Activated CD4-positive, alpha-beta T cell treated with anti-CD3 and anti-CD28 coated beads for 24 hours (primary cell): ENCODE measurements at places on chromosomes 13 and 19.

DNA sequence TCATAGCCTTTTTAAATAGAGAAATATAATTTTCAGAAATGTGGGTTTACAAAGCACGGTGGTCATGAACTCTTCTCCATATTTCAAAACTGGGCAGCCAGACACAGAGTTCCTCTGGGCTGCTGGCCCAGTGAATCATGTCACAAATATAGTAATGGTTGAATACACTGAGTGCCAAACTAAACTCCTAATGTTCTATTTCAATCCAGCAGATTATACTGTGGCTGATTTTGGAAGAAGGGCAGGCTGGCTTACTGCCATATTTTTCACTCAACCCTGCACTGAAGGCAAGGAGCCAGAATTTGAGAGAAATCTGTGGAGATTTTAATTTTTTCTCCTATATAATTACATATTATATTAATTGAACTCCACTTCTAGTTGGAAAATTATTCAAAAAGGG lies 17.0 kb upstream of the PRR20A start:
- DNase-seq: no peak

DNA sequence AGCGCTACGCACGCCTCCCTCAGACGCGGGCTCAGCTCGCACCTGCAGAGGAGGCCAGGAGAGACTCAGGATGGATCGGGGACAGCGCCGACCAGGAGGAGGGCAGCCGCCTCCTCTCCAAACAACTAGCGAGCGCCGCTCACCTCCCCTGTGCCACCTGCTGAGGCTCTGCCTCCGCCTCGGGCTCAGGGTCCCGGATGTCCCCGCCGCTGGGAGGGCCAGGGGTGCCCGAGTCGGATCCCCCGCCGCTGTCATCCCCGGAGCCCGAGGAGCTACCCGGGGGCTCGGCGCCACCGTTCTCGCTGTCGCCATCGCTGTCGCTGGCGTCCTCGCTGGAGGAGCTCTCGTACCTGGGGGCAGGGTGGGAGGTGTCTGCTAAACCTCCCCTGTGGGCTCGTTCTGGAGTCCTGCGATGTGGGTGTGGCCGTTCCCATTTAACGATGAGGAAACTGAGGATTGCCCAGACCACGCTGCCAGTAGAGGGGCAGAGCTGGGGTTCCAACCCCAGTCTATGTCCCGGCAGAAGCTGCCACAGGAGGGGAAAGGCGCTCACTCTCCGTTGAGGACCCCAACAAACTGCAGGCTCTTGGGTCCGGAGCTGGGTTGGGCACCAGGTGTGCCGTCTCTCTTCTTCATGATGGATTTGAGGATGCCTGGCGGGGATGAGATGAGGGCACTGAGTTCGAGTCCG lies 9.2 kb downstream of the KANK3 start:
- DNase-seq: no peak

DNA sequence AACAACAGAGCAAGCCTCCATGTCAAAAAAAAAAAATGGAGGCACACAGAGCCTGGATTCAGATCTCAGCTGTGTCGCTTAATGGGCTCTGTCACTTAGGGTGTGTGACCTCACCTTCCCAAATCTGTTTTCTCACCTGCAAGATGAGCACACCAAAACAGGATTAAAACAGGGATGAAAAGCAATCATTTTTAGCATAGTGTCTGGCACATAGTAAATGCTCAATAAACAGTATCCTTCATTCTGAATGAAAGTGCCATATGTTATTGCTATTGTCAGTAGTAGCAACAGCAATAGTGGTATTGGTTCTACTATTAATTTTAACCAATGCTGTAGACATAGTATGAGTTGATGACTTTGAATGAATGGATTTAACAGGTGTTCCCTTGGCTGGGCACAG lies 23.3 kb downstream of the SAMD4B start:
- DNase-seq: no peak

DNA sequence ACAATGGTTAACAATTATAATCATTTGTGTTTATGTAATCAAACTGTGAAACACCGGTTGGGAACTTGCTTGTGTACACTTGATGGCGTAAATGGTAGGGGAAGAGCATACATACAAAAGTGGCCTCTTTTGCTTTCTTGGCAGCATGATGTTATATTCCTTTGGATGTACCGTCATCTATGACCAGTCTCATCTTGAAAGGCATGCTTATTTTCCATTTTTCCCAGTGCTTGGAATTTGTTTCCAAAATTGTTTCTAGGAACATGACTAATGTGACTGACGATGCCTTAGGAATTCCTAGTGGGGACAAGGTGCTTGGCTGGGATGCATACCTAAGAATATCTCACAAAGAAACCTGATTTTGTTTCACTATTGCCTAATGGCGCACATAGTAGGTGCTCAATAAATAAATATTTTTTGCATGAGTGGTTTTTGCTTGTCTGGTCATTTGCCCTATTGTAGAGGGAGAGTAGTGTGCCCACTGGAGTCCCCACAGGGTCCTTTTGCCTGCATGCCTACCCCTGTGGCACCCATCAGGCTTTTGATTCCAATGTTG lies 45.5 kb downstream of the SAE1 start:
- DNase-seq: no peak

- DNase-seq: no peak
These were observed 72.0 kb upstream of the USP29 start for GRCh38 chr19:57047743-57048142.

- no peak for DNase-seq
These were observed 535 bp downstream of the BSG start for GRCh38 chr19:572743-573518.

- DNase-seq: no peak
These were observed 14.4 kb upstream of the CEBPA start for GRCh38 chr19:33316541-33317264.

DNA sequence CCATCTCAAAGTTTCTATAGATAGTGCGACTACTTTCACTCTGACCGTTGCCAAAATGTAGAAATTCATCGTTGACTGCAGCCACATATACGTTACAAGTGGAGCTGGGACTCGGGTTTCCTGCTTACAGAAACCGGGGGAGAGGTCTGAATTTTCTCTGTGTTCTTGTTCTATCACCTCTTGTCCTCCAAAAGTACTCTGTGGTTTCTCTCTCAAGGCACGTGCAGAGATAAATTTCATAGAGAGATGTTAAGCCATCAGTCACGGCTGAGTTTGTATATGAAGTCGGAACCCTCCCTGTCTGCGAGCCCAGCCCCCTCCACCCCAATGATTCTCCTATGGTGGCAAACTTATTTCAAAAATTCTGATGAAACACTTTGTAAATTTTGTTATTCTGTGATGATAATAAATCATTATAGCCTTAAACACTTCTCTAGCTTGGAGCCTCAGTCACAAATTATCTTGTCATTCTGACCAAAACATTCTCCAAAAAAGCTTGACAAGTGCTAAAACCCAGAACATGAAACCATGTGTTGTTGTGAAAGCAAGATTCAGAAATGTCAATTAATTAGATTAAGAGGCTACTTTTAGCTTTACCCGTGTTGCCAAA lies 87.5 kb downstream of the TSHZ3 start:
- DNase-seq: no peak

- DNase-seq: no peak
These were observed 25.2 kb downstream of the CPT1C start for GRCh38 chr19:49716154-49716553.

DNA sequence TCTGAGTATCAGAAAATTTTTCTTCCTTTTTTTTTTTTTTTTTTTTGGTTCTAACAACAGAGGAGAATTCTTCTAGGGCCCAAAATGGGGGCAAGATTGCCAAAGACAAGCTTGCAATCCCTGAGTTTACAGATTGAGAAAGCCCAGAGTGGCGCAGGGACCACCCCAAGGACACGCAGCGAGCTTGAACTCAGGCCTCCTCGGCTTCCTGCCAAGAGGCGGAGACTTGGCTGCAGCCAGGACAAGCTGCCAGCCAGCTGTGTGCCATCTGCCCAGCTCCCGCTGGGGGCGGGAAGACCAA lies 506 bp upstream of the MRPL34 start:
- no peak for DNase-seq

DNA sequence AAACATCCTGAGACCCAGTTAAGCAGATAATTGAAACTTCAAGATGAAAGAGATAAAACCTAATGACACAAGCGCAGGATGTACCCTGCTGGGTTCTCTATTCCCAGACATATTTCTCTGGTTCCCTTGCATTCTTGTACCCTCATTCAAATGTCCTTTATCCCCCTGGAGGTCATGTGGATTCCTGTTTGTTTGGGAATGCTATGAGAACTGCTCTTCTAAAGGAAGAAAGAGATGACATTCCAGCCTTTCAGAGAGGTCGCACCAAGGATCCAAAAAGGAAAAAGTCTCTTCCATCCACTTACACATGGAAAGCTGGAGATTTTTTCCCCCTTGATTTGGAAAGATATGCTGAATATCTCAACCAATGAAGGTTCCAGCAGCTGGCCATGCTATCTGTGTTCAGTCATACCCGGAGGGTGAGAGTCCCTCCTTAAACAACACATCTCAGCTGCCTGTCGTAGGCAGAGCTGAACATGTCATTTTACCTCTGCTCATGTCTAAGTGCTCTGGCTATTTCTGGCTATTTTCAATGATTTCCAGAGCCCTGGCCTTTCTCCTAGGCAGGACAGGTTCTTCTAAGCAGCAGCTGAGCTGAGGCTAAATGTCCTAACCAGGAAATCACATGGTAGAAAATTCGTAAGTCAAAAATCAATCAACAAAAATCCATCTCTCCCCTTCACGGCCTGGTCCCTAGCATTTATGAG lies 52.5 kb downstream of the C13orf42 start:
- no peak for DNase-seq

DNA sequence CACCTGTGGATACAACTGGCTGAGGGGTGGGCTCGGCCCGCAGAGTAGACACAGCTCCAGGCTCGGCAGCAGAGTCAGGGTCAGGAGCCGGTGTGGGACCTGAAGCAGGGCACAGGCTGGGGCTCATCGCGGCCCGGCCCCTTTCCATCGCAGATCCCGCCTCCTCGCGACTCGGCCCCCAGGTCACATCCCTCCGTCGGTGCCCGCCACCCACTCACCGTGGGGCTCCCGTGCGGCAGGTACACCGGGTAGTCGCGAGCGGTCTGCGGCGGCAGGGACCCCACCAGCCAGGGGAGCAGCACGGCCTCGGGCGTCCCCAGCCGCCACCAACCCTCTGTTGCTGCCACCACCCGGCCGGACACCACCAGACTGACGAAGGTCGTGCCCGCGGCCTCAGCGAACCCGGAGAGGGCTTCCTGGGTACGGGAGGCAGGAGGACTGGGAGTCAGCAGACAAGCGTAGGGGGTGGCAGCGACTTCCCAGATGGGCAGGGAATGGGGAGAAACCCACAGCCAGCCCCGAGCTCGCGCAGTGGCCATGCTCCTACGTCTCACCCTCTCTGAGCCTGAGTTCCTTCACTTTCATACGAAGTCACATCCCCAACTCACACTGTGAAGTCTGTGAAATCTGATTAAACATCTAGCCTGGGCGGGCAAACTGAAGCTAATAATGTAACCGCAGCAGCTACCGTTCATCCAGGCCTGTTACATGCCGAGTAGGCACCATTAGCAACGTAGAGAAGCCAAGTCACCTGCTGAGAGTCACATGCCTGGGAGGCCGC lies 3.7 kb downstream of the FUZ start:
- peak; percentile 19 for DNase-seq

- DNase-seq: peak; percentile 31
These were observed 10.0 kb downstream of the DPF1 start for GRCh38 chr19:38213911-38214625.

DNA sequence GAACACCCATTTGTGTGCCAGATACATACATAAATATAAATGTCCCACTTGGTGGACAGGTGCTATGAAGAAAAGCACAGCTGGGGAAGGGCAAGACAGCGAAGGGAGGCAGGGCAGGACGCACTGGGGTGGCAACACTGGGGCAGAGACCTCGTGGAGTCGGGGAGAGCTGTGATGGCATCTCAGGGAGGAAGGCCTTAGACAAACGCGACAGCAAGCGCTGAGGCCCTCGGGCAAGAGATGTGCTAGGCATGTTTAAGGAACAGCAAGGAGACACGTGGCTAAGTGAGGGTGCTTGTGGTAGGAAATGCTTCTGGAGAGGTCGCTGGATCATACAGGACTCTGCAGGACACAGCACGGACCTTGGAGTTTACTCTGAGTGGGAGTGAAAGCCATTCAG lies 23.3 kb upstream of the CCNP start:
- DNase-seq: no peak

GRCh38 chr13:110305949-110306339 lies 1.0 kb downstream of the COL4A1 start:
- DNase-seq: no peak

- DNase-seq: no peak
These were observed at the start of gene FKRP for GRCh38 chr19:46745521-46746280. Gene FKRP (plus strand): TSS chr19:46746057. CDS start chr19:46755451, 9,394 bp downstream.

DNA sequence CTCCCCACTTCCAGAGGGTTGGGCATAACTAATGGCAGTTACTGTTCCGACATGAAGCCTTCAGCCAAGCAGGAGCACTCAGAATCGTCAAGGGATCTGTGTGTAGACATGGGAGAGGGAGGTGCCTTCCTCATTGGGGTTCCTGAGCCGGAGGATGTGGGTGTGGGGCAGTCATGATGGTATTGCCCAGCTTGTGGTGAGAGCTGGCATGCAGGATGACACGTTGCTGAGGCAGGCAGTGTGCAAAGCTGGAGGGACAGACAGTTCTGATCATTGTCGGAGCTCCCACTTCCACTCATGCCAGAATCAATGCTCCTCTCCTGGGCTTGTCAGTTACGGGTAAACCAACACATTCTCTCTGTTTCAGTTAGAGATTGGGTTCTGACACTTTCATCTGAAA lies 83.9 kb upstream of the TSC22D1 start:
- no peak for DNase-seq

- DNase-seq: no peak
These were observed 640 bp upstream of the ZNF544 start for GRCh38 chr19:58227964-58228584.

GRCh38 chr19:8654591-8655339 lies 24.3 kb downstream of the NFILZ start:
- DNase-seq: peak; percentile 56

GRCh38 chr19:56834564-56835375 lies 5.8 kb downstream of the PEG3 start:
- DNase-seq: no peak

- no peak for DNase-seq
These were observed 56.8 kb upstream of the F7 start for GRCh38 chr13:113048766-113049165.

GRCh38 chr19:56119582-56119978 lies 1.5 kb downstream of the ZNF787 start:
- no peak for DNase-seq

- no peak for DNase-seq
These were observed 6.4 kb upstream of the CACTIN start for GRCh38 chr19:3632739-3633558.

- DNase-seq: no peak
These were observed 89.4 kb downstream of the PCCA start for GRCh38 chr13:100178309-100178708.

DNA sequence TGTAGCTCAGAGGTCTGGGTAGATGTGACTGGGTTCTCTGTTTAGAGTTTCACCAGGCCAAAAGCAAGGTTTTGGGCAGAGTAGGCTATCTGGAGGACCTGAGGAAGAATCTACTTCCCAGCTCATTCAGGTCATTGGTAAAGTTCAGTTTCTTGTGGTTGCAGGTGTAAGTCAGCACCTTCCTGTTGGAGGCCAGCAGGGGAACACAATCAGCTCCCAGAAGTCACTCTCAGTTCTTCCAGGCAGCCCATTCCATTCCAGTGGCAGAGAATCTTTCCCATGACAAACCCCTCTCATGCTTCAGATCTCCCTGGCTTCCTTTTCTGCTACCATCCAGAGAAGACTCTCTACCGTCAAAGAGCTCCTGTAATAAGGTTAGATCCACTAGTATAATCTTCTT lies 176.2 kb upstream of the UFM1 start:
- DNase-seq: no peak

GRCh38 chr19:7550987-7551761 lies 15.7 kb downstream of the PNPLA6 start:
- no peak for DNase-seq
